Stimulated activated CD4-positive, alpha-beta T cell treated with anti-CD3 and anti-CD28 coated beads, TNF-alpha, amount 100 ng/mL, for 1 hour (primary cell): ENCODE measurements at places on chromosomes 7 and 10.

- no peak for DNase-seq
Measured at GRCh38 chr7:140081774-140082425, 19.1 kb upstream of the PARP12 start.

DNA sequence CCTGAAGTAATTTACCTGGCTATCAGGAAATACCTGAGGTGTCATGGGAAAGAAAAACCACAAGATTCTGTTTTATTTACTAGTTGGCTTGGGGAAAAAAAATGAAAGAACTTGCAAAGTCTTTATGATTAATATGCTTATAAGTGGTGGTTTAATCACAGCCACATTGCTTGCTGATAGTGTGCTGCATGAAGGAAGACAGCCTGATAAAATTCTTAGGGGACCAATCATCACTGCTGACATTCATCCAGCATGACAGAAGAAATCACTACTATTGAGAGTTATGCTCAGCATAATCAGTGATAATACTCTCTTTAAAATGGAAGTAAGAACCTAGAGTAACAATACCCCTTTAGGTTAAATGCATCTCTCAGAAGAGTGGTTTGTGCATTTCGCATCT lies 150.2 kb upstream of the LRRN3 start:
- DNase-seq: no peak

DNA sequence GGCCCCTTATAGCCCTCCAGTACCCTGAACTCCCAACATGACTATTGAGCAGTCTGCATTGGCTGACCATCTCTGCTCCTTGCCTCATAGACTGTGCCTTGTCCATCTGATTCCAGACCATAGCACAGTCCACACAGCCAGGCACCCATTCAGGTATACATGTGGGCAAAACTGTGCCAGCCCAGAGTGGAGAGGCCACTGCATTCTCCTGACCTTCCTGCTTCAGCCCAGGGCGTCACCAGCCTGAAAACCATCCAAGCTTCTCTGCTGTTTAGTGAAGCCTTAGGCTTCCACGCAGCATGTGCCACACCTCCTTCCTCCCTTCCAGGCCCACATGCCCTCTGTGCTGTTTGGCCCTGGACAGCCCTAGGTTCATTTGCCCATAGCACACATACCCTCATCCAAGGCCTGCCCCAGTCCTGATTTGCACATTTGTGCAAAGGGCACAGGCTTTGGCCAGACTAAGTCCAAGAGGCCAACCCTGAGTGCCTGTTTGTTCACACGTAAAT lies 10.5 kb downstream of the DDX56 start:
- DNase-seq: no peak

DNA sequence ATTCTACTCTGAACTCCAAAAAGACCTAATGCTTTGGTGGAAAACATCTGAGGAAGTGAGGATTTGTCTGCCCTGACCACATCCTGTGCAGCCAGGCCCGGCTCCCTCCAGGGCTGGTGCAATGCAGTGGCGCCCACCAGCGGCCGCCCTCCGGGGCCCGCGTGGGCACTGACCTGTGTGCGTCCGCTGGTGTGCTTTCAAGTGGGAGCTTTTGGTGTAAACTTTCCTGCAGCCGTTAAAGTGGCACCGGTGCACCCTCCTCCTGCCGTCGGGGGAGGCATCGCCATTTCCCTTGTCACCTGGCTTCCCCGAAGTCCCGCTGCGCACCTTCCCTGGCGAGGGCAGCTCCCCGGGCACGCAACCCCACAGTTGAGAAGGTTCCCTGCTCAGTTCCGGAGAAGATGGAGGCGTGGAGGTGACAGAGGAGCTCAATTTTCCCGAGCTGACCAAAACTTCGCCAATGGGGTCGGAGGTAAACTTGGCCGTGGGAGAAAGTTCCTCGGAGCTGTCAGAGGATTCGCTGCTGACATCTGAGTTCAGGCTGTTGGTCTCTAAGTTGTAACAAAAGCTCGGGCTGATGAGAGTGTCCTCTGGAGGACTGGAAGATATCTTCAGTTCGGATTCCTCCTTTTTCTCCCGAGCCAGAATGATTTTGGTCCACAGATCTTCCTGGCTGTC lies 3.4 kb downstream of the KLF6 start:
- DNase-seq: no peak

- no peak for DNase-seq
Measured at GRCh38 chr10:105857268-105858264, 1216.5 kb downstream of the SORCS3 start.

DNA sequence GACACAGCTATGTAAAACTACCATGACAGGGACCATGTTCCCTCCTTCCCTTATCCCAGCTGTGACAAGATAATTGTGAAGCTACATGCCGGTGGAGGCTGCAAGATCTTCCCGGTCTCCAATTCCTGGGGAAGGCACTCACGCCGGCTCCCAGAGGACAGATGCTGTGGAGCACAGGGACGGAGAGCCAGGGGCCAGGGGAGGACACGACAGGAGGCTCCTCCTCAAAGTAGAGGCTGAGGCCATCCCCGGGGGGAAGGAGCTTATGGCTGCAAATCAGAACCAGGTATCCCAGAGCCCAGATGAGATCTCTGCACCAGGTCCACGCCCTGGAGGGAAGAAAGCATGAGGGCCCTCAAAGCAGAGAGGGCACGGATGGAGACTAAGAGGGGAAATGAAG lies 286.2 kb downstream of the TCERG1L start:
- no peak for DNase-seq

GRCh38 chr7:22663357-22663718 lies 63.7 kb upstream of the IL6 start:
- no peak for DNase-seq

DNA sequence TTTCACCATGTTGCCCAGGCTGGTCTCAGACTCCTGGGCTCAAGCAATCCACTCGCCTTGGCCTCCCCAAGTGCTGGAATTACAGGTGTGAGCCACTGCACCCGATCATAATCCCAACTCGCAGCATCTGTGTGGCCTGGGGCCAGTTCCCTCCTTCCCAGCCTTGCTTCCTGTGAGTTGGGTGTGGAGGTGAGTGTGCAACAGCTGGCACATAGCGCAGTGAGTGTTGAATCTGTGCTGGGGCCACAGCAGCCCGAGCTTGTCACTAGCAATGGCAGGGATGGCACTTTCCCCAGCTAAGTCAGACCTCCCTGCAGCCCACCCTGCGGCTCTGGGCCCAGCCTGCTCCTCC lies 12.2 kb downstream of the TMEM184A start:
- no peak for DNase-seq

GRCh38 chr10:91006001-91006751 lies 85.3 kb upstream of the ANKRD1 start:
- peak; percentile 31 for DNase-seq

DNA sequence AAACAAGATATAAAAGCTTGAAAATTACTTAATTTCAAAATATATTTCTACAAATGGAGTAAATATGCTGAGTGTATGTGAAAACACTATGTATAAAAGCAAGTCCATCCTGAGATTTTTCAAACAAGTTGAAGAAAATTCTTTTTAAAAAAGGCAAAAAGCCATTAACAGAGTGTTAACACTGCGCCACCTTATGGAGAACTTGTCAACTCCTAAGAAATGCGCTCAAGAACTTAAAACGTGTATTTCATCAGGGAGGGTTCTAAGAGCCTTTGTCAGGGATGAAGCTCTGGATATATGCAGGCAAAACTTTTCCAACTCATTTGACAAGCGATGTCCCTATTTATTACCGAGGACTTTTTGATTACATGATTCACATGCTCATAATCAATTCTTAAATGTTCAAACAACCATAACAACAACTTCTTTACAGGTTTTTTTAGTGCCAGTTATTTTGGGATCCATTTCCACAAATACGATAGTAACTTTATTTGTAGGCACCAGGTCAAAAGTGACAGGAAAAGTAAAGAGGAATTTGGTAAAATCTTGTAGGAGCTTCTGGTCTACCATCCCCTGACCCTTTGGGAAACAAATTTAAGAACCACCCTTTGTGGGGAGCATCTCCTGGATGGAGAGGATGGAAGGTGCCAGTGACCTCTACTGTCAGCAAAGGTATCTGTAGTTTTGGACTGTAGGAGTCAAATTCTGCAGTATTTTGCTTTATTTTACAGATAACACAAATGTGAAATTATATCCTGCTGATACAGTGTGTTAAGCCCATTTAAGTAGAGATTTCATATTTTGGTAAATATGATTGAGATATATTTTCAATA lies 23.2 kb downstream of the CALCR start:
- no peak for DNase-seq

DNA sequence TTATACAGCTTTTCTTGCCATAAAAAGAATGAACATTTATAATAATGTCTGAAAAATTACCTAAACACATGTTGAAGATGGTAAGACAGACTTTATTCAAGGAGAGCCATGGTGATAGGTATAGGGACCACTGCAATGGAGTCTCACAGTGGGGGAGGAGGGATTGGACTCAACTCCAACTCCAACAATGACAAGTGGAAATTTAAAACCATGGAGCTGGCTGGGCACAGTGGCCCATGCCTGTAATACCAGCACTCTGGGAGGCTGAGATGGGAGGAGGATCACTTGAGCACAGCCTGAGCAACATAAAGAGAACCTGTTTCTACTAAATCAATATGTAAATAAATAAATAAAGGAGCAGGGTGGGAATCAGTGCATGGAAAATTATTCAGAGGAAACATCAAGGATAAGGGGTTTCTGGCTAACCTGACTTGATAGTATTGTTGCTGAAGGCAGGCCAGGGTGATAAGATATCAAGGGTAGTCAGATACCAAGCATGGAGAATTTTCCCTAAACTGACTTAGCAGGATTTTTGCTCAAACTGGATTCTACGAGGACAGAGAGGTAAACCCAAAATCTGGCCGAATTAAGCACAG lies 19.5 kb upstream of the MICU1 start:
- no peak for DNase-seq

DNA sequence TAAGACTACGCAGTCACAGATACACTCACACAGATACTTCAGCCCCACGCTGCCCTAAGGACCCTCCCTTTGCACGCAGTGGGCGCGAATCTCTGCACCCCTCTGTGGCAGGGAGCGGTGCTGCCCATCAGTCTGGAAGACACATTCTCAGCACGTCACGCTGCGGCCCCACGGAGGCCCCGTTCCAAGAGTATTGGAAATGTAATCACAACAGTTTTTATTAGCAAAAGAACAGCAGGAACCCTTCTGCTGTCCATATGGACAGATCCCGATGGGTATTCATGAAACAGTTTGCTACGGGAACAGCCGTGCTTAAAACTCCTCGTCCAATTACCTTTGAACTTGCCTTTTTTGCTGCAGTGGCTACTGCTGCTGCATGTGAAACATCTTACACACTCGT lies 131.0 kb downstream of the RPS24 start:
- no peak for DNase-seq

DNA sequence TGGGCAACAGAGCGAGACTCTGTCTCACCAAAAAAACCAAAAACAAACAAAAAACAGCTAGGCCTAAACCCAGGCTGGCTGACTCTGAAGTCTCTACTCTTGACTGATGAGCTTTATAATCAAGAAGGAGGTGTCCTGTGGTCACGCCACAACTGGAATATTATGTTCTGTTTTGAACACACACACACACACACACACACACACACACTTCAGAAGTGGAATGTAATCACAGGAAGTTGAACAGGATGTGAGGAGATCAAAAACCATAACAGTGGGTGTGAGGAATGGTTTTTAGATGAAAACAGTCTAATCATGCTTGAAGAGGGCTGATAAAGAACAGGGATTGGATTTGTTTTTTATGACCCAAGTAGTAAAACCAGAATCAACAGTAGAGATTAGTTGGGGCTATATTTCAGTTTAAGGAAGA lies 51.1 kb upstream of the IL6 start:
- DNase-seq: no peak

GRCh38 chr7:133303931-133304330 lies 51.1 kb downstream of the EXOC4 start:
- no peak for DNase-seq

- no peak for DNase-seq
Measured at GRCh38 chr10:104142081-104142480, 20.1 kb downstream of the SFR1 start.

DNA sequence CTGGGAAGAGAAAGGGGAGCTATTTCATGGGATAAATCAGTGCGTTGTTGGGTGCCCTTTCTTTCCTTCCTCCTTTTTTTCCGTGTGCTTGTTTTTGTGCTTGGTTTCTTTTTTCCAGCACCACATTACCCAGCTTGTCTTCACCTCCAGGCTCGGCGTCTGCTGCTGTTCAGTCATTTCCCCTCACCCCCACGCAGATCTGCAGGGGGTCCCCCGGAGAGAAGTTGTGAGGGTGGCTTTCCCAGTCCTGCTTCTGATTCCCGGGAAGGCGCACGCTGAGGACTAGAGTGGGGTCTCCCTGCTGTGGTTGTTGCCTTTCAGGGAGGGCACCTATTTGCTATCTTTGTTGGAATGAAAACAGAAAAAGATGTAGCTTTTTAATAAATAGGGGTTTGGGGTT lies 1.6 kb downstream of the CAMK1D start:
- no peak for DNase-seq

DNA sequence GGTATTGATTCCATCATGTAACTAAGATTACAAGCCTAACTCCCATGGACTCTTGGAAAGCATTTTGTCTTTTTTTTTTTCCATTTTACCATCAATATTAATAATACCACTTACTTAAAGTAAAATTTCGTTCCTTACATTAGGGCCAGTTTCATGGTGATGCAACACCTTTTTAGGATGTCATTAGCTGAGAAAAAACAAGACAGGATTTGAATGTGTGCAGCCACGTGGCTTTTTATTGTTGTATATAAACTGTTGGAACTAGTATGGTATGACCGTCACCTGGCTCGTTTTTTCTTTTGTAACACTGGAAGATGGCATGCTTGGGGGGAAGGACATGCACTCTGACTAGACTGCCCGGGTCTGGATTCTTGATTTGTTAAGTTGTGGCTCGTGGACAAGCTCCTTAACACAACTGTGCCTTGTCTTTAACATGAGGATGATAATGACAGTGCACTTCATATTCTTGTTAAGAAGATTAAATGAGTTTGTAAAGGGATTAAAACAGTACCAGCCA lies 42.1 kb downstream of the ARHGAP21 start:
- DNase-seq: no peak

- DNase-seq: no peak
Measured at GRCh38 chr10:125157505-125157904, 2.9 kb downstream of the CTBP2 start.

- no peak for DNase-seq
Measured at GRCh38 chr10:71084818-71085126, 127.6 kb upstream of the UNC5B start.

DNA sequence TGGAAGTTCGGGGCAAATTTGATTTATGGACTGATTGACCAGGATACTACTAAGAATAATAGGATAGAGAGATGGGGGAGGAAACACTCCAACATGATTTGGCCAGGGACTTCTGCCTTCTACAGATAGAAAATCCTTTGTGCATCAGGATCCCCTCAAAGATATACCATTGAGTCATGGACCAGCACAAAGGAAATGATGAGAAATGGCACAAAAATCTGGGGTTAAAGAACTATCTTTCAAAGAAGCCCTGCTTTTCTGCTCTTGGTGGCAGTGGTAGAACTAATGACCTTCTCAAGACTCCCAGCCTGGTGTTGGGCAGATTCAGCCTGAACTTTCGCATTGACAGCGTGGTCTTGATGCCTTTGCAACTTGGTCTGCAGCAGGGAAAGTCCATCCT lies 27.6 kb upstream of the LAMB1 start:
- no peak for DNase-seq

- DNase-seq: no peak
Measured at GRCh38 chr10:101538446-101538845, 49.6 kb downstream of the POLL start.
